Cortex of kidney (tissue), 1 donor: ENCODE measurements at places on chromosomes 2 and 18.

GRCh38 chr2:20541651-20542050 is 94.8 kb downstream of the RHOB start:
- no peak for DNase-seq

GRCh38 chr2:138364554-138365162 is 136.9 kb upstream of the SPOPL start:
- DNase-seq, result no peak

DNA sequence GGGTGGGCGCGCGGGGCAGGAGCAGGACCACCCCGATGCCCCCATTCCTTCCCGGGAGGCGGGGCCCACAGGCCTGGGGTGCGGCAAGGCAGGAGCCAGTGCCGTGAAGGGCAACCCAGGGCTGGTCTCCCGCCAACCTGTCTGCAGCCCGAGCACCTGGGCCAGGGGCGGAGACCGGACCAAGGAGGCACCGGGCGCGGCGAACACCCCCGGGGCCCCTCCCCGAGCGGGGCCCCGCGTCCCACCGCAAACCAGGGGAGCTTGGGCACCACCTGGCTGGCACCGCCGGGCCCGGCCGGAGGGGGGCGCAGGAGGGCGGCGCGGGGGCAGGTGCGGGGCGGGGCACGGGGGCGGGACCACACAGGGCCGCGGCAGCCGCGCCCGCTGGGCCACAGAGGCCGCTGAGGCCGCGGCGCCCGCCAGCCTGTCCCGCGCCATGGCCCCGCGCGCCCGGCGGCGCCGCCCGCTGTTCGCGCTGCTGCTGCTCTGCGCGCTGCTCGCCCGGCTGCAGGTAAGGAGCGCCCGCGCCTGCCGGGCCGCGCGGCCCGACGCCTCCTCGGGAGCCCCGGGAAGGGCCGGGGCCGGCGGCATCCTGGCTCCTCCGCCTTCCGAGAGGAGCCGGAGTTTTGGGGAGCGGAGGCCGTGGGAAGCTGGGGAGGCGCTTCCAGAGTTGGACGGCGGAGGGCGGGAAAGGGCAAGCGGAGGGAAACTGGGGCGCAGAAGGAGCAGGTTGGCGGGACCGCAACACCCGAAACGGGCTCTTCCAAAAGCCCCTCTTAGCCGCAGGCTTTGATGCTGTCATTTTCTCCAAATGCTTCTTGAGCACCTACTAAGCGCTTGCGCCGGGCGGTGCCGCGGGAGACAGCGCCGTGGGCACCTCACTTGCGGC is at the start of gene TNFRSF11A:
TNFRSF11A (plus strand) TSS at position 394 of the 889 bp plus-strand sequence; CDS start at position 437, 43 bp downstream.
- no peak for DNase-seq

- no peak for DNase-seq
These were observed 156.0 kb downstream of the TGIF1 start for GRCh38 chr18:3605954-3606443.

DNA sequence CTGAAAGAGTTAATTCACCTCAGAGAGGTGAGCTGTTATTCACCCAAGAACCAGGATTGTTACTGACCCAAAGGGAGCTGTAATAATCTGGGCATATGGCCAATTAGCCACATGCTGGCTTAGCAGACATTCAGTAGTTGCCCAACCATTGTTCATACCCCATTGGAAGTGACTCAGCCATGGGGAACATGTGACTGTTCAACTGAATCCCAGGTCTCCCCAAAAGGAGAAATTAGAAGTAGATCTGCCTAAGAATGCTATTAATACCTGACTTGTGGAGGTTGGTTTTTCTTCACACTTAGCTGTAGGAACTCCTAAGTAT is 272.6 kb upstream of the UBE2E3 start:
- DNase-seq, result no peak

DNA sequence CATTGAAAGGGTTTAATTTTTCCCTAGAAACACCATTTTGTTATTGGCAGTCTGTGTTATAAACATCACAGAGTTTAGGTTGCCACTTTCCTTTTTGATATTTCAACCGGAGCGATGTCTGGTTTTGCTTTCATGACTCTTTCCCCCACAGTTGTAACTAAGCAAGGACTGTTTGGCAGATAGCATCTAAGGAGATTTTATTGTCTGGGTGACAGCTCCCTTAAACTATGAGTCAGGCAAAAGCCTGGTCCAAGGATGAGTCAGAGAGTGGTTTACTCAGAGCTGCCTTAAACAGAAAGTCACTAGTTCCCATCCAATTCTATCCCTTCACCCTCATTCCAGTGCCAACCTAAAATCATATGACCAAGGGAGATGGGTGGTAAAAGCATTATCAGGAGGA is 341.6 kb upstream of the VWC2L start:
- DNase-seq, result no peak

GRCh38 chr18:8439055-8439454 is 170.2 kb upstream of the RAB12 start:
- no peak for DNase-seq
